ENCODE measurements at places on chromosomes 13 and 19.

- no peak for DNase-seq
Measured at GRCh38 chr13:110627761-110628476, 12.6 kb downstream of the NAXD start.

DNA sequence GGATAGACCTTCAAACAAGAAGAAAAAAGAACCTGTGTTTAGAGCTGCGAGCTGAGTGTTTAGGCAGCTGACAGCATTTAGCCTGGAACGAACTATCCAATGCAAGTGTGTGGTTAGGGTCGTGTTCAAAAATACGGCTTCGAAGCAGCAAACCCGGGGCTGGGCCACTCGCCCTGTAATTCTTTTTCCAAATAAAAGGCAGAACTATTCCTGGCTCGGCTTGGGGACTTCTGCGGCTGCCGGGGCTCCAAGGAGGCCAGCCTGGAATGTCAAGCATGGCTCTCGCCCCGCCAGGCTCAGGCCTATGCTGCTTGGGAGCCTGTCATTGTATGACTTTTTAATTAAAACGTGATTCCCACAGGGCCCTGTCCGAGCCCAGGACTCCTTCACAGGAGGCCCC is 51.7 kb upstream of the KLF2 start:
- no peak for DNase-seq

DNA sequence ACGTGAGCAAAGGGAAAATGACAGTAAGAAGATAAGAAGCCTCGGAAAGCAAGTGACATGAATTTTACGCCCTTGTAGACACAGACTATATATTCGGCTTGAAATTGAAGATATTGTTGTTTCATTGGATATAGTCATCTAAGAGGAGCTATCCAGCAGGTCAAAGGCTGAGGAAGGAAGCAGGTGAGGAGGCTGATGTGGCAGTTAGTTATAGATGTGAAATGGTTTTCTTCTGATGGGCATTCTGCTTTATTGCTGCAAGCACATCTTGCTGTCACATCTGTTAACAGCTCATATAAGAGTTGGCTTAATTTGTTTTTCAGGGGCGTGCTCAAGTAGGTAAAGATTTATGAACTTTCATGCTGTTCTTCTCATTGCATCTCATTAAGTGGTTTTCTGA is 146.1 kb downstream of the KLF5 start:
- no peak for DNase-seq

GRCh38 chr19:16836115-16837034 is 7.2 kb downstream of the SIN3B start:
- DNase-seq, result no peak

DNA sequence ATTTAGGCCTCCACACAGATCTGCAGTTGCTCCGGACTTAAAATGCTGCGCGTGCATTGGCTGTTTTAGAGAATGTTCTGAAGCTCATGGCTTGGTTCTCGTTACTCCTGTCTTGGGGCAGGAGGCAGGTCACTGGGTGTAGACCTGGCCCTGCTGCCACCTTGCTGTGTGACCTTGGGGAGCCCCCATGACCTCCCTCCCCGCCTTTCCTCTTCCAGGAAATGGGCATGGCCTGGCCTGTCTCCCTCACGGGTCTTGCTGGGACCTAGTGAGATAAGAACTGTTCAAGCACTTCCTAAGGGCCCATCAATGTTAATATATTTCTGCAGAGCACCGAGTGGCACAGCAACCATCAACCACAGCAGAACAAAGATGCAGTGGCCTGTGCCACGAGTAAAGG is 49.4 kb downstream of the KLF2 start:
- no peak for DNase-seq

GRCh38 chr13:33870046-33870668 is 52.2 kb downstream of the RFC3 start:
- DNase-seq, result no peak

DNA sequence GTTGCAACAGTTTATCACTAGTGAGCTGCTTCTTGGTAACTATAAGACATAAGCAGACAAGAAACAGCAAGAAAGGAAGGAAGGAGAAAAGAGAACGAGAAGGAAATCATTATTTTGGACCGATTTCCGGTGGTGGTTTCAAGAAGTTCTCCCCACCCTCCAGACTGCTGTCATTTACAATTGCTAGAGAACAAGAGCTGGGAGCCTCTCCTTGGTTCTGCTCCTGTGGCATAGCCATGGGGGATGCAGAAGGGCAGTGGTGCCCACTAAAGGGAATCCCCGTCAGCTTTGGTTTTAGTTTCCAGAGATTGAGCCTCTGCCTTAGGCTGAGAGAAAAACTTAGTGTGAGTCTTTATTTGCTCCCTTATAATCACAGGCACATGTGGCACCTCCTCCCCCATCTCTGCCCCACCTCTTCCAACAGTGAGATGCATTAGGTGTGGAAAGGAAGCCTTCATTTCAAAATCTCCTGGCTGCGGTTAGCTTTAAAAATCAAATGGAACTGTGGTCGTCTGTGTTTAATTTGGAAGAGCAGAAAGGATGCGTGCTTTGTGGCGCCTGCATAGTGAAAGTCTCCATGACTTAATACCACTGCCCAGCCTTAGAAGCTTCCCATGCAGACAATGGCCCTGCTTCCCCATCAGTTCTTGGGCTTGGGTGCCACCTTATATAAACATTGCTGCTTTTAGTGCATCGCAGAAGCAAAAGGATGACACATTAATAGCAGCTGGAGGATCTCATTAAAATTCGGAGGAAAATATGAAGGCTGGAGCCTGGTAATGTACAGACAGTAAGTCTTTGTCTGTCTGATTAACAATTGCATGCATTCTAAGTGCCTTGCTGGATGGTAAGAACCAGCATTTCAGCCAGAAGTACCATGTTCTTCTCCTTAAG is 25.0 kb downstream of the LRCH1 start:
- DNase-seq, result no peak

GRCh38 chr13:77180011-77180410 is 146.9 kb downstream of the MYCBP2 start:
- no peak for DNase-seq

DNA sequence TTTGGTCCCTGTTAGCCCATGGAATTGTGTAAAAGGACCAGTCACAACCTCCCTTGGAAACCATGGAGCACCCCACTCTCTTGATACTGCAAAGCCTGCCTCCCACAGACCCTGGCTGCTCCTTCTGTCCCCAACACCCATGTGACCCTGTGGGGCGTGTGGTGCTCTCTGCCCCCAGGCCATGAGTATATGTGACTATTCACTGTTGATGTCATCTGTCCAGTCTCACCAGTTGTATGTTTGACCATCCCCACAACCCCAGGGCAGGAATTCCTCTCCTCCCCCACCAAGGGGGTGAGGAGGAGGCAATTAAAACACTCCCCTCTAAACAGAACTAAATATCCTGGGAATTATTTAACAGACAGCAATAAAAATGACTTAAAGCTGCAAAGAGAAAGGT is 35.2 kb downstream of the KCTD15 start:
- DNase-seq, result no peak

DNA sequence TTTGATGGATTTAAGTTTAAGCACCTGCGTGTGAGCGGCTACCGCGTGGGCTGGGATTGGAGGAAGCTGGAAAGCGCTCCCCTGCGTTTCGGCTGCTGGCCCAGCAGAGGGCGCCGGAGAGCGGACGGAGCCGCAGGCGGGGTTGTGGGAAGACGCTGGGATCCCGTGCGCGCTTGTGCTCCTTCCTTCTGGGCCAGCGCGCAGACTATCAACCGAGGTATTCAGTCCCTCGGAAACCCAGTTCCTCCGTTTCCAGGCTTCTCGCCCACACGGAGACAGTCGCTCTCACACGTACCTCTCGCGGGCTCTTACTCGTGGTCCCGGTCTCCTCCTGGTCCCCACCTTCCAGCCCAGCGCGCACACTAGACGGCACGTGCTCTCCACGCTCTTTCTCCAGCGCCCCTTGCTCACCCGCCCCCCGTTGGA is 28.8 kb downstream of the EPN1 start:
- peak; percentile 8 for DNase-seq

DNA sequence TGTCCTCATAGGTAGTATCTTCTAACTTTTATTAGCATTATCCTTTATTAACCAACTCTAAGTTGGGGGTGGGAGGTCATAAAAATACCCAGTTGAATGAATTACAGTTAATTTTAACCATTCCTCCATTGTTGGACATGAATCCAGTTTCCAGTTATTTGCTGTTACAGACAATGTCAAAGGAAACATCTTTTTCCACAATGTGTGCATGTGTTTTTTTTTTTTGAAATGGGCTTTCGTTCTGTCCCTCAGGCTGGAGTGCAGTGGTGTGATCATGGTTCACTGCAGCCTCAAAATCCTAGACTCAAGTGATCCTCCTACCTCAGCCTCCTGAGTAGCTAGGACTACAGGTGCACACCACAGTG is 32.0 kb downstream of the KLF5 start:
- no peak for DNase-seq

DNA sequence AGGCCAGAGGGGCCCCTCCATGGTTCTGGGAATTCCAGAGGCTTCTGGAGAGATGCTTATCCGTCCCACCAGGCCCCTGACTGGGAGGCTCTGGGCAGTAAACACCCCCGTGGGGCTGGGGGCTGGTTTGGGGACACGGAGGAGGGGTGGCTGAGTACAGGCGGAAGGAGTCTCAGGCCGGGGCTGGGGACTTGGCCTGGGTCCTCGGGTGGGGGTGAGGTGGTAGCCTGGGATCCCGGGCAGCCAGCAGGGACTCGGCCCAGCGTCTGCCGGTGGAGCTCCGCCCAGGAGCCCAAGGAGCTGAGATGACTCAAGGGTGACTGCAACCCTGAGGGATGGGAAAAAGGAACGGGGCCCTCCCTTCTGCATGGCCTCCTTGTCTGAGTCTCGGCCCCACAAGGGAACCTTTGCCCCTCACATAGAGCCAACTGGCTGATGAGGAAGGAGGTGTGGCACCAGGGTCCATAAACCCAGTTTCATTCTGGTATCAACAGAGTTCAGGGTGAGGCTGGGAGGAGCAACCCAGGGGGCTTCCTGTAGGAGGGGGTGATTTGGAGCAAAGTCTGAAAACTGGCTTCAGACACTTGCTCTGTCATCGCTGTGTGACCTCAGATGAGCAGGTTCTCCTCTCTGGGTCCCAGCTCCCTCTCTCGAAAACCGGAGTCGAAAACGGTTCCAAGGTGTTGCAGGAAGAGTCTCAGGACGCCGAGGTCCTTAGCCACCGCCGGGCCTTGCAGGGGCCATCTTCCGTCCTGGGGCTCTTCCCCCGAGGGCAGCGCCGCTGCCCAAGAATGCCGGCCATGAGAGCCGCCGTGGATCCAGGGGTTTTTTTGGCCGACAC is 809 bp downstream of the MISP start:
- DNase-seq, result no peak

- no peak for DNase-seq
Measured at GRCh38 chr13:18971576-18972219, 209.9 kb downstream of the TUBA3C start.

- no peak for DNase-seq
Measured at GRCh38 chr19:33998302-33998701, 174.0 kb upstream of the LSM14A start.

GRCh38 chr13:46387064-46387851 is at the start of gene RUBCNL:
RUBCNL (minus strand) TSS chr13:46387252; CDS start chr13:46372475, 14,777 bp downstream.
- no peak for DNase-seq

DNA sequence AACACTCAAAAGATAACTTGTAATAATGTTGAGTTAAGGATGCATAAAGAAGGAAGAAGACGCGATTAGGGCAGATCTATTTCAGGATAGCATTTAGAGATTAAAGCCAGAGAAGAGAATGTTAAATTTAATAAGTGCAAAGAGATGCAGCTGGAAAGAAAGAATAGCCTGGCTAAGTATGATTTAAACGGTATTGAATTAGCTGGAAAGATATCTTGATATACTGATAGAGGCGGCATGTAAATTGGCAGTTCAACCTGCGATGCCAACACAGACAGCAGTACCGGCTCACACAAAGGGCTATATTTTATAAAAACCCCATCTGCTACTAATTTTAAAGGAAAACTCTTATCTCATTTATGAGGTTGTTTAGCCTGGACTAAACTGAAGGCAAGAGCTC is 121.4 kb downstream of the ENOX1 start:
- DNase-seq, result no peak

- no peak for DNase-seq
Measured at GRCh38 chr19:36136964-36137686, 2.7 kb upstream of the CAPNS1 start.

- no peak for DNase-seq
Measured at GRCh38 chr19:45769821-45770191, 754 bp upstream of the SIX5 start.

- no peak for DNase-seq
Measured at GRCh38 chr19:56972291-56972841, 131.8 kb upstream of the PEG3 start.
